Suppressor macrophage (primary cell): ENCODE measurements at places on chromosomes 6 and 20.
A peak's percentile ranks its signal among the peaks of the same experiment; 100 is the strongest.

DNA sequence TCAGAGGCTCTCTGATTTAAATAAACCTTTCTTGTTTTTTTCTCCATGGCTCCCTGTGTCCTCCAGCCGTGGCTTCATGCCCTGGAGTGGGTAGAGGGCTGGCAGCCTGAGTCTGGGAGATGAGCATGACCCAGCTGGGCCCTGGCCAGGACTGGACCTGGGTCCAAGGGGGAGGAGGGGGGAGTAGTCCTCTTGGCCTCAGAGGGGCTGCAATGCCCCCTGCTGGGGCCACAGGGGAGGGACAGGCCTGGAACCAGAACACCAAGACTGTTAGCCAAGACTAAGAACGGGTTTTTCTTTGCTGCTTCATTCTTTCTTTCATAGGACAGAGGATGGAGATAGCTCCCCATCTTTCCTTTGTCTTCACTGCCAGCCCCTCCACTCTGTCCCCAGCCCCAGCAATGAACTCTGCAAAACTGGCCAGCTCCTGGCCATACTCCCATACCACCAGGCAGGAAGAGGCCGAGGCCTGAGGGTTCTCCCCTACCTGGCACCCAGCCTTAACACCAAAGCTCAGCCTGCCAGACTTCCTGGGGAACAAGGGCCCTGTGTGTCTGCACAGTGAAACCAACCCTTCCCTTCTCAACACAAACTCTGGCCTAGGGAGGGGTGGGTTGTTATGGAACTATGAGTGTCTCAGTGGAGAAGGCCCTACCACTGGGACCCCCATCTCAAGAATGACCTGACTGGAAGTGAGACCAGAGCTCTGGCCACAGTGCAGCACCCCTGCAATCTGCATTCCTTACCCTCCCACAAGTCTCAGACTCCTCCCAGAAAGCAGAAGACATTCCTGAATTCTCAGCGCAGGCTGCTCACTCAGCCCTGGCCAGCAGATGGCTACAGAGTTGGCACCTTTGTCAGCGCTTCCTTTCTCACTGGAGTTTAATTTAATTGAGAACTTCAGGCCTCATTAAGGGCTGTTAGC lies 11.0 kb downstream of the SLC29A1 start:
- DNase-seq = peak; percentile 54

- DNase-seq = no peak
These were observed 8.9 kb upstream of the SPATA2 start for GRCh38 chr20:49924247-49924646.

DNA sequence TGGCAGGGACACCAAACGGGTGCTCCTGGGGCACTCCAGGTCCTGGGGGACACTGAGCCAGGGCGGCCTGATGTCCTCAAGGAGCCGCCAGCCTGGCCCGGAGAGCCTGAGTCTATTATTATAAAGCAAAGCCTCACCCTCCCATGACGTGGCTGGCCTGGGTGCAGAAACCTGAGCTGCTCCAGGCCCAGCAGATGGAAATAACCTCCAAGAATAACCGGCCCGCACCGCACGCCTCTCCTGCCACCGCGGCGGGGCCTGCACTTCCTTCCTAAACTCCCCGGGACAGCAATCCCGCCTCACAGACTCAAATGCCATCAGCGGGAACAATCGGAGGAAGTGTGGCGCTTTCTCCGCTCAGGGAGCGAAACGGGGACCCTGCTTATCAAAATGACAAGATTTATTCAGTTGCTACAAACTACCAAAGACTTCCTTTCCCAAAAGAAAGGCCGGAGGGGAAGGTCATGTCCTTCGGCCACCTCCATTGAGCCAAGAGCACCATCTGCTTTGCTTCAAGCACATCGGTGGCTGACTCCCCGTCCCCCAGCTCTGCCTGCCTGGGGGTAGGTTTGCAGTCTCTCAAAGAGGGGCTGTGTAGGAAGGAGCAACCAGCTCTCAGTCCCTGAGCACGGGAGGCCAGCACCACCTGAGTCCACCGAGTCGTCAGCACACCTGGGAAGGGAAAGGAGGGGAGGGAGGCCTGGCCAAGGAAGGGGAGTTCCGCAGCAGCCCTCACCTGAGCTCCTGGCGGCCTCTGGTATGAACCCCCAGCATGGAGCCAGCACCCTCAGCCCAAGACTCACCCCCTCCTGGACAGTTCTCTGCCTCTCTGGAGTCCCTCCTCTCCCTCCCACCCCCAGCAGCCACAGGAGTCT lies 78.6 kb upstream of the QKI start:
- DNase-seq = peak; percentile 67

GRCh38 chr20:3470627-3471396 lies at the start of gene ATRN:
Gene ATRN, plus strand, starts transcription at chr20:3471018. Its CDS starts 90 bp downstream, at chr20:3471108.
- DNase-seq = peak; percentile 95

DNA sequence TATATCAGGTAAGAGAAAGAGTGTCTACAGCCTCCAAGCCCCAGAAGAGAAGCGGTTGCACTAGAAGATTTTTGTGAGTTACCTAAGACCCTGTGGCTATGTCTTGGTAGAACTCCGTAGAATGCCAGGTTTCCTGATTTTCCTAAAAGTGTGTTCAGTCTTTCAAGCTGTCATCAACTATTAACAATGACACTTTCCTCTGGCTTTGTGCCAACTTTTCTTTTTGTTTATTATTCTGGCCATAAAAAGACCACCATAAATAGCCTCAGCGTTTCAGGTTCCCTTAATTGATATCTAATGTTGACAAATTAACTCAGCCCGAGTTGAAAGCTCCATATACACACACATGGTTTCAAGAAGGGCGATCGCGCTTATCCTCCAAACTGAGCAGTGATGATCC lies 1.2 kb downstream of the PAK5 start:
- no peak for DNase-seq

- peak; percentile 96 for DNase-seq
These were observed 18.0 kb downstream of the TUBB2A start for GRCh38 chr6:3139090-3139903.

DNA sequence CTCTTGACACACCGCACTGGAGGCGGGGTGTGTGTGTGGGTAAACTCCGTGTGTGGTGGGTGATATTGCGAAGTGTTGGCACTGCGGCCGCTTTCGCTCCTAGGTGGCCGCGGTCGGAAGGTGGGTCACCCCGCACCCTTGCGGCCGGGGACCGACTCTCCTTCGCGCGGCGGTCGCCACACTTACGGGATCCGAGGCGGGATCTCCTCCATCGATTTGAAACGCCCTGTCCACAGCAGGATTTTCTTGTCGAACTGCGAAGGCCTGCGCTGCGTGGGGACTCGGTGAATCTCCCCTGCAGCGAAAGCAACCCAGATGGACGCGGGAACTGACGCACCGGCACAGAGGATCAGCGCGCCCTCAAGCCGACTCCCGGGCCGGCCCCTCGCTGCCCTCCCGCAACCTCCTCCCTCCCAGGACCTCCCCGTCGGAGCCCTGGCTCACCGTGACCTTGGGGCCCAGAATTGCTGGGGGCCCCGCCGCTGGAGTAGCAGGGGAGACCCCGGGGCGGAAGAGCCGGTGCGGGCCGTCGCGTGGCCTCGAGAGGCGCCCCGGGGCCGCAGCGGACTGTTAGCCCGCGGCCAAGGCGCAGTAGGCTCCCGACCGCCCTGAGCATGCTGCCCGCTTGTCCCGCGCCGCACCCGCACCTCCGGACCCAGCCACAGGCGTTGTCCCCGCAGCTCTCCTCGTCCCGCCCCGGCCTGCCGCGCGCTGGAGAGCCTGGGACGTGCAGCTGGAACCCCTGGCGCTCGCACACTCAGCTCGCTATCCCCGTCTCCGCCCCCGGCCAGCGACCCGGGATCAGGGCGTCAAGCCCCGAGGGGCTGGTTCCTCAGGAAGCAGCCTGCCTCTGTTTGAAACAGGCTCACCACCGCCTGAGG lies at the start of gene FAM162B:
TSS of gene FAM162B (minus strand) at position 759 of the 881 bp plus-strand sequence. CDS start at position 616, 143 bp downstream.
- peak; percentile 1 for DNase-seq

DNA sequence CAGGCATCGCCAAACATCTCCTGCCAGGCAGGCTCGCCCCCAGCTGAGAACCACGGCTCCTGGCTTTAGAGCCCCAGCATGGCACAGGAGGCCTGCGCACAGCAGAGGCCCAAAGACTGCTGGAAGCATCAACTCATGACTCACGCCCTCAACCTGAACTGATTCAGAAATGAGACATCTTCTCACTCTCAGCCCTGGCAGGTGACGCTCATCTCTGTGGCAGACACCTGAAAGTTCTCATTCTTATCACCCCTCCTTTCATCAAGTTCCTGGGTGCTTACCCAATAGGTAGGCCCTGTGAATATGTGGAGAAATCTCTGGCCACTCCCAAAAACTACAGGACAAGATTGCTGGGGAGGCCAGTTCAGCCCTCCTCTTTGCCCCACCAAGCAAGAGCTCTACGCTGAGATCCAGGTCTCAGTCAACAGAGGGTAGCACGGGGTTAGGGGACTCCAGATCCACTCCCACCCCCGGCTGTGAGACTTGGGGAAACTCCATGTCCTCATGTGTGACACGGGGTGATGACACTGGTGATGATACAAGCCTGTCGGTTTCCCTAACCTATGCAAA lies 11.3 kb downstream of the NFATC2 start:
- peak; percentile 25 for DNase-seq
